Sigmoid colon (tissue), 7 donors: ENCODE measurements at places on chromosomes 2 and 18. TPM values are rescaled to one million over a fixed set of nuclear protein-coding genes. Genes with fewer than 3 reads are reported as not detected.

Gene RMDN2
- total RNA-seq, result 10.7 TPM

Gene QPCT
- total RNA-seq, result 73.9 TPM

Gene GPR45
- total RNA-seq, result not detected

Gene LTBP1
- total RNA-seq, result 102 TPM

DNA sequence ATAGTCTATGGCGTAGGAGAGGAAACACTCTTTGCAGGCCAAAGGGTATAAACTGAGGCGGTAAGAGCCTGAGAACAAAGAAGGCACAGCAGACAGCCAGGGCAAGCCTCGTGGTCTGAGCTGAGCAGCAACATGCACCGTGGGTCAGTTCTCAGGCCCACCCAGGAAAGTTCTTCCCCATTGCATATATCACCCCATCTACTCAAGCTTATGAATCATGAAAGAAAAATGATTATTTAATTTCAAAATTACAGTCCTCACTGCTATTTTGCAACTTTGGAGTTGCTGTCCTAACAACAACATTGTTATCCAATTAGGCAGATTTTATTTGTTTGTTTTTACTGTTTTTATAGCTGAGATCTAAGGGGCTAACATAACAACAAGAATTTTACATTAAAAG is 54.7 kb upstream of the RIOK3 start:
- no peaks in the 10 kb centered on the region for H3K4me1 ChIP-seq
- H3K36me3 ChIP-seq, result no peaks in the 10 kb centered on the region
- H3K27me3 ChIP-seq, result no peaks in the 10 kb centered on the region
- DNase-seq, result no peak
- H3K27ac ChIP-seq, result no peak overlapping the region
- H3K4me3 ChIP-seq, result no peak overlapping the region

- DNase-seq, result no peak
- no peak overlapping the region for H3K27ac ChIP-seq
- H3K36me3 ChIP-seq, result no peaks in the 10 kb centered on the region
- H3K4me1 ChIP-seq, result no peaks in the 10 kb centered on the region
These were observed 56.8 kb upstream of the MGAT4A start for GRCh38 chr2:98787700-98788099.

DNA sequence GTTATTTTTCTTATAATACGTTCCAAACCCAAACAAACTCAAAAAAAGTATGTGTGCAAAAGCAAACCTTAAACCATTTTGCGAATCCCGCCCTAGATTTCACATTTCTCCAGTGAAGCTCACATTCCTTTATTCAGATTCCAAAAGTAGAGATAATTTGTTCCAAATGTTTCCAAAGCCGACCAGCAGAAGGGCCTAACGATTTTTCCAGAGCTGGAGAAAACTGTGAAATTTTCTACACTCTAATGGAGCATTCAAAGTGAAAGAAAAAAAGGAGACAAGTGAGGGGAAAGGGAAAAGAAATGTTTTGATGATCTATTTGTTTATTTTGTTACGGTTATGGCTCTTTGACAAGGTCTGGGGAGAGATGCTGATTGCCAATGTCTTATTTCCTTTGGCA is 286.5 kb upstream of the SLC14A2 start:
- H3K27ac ChIP-seq, result no peak overlapping the region
- no peaks in the 10 kb centered on the region for H3K36me3 ChIP-seq
- no peaks in the 10 kb centered on the region for H3K4me1 ChIP-seq
- no peak for DNase-seq

GRCh38 chr2:33205693-33206434 is 259.1 kb downstream of the LTBP1 start:
- no peak overlapping the region for H3K4me3 ChIP-seq
- H3K4me1 ChIP-seq, result peaks cover 38% of the 10 kb centered on the region
- H3K36me3 ChIP-seq, result no peaks in the 10 kb centered on the region
- no peak overlapping the region for H3K27ac ChIP-seq
- DNase-seq, result no peak

- DNase-seq, result no peak
- peak overlapping the region; percentile 82 for H3K27ac ChIP-seq
- H3K4me1 ChIP-seq, result peaks cover 28% of the 10 kb centered on the region
- no peaks in the 10 kb centered on the region for H3K36me3 ChIP-seq
These were observed 433 bp downstream of the SH3RF3 start for GRCh38 chr2:109129356-109129920.

DNA sequence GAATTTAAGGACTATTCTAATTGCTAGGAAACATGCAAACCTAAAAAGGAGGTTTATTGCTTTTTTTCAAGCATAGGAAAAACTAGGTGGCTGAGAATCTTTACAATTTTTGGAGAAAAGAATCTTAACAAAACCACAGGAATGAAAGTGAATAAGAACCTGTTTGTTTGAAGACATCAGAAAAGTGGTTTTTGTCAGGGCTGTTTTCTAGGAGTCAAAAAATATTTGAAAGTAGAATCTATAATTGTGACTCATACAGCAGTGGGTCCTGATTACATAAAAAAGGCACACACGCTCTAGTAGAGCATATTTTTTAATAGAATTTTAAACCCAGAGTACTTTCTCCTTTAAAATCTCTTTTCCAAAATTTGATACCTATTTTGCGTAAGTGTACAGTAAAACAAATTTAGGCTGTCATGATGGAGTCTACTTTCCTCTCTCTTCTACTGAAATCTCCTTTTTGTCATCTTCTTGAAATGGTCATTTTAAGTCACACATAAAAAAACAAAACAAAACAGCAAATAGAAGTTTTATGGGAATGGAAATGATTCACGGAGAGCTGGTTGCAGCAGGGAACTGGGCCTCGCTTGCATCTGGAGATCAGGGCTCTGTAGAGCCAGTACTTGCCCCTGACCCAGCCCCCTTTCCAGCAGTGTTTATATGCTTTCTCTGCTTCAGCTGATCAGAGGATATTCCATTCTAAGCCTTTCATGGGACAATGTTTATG is 59.1 kb upstream of the PELI1 start:
- no peaks in the 10 kb centered on the region for H3K36me3 ChIP-seq
- H3K27ac ChIP-seq, result peak overlapping the region; percentile 91
- DNase-seq, result no peak
- no peaks in the 10 kb centered on the region for H3K4me1 ChIP-seq

Gene CCDC68
- 4.3 TPM for total RNA-seq

DNA sequence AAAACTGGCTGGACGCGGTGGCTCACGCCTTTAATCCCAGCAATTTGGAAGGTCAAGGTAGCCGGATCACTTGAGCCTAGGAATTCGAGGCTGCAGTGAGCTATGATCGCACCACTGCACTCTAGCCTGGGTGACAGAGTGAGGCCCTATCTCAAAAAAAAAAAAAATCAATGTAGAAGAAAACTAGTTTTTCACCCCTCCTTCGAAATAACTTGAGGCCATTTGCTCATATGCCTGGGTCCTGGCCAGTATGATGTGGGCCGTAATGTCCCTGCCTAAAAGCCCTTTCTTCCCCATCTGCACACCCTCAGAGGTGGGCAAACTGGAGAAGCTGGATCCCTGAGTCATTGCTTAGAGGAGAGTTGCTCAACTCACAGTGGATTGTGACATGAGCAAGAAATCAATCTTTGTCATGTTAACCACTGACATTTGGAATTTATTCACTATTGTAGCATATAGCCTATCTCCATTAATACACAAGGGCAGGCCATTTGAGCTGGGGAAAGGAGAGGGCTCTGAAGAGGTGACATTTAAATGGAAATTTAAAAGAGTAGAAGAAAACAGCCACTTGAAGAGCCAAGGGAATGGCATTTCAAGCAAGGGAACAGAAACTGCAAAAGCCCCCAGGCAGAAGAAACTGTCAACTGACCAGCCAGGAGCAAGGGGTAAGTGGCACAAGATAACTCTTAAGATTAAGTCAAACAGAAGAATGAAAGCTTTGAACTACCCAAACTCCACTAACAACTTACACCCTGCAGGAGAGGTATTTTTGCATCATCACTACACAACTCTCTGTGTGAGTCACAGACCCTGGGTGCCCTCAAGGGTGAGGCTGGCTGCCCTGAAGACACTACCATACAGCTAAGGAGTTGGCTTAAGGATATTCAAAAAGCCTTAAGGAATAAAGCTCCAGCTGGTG is 7.6 kb upstream of the METTL21A start:
- H3K4me1 ChIP-seq, result no peaks in the 10 kb centered on the region
- DNase-seq, result no peak
- H3K4me3 ChIP-seq, result no peak overlapping the region
- H3K27ac ChIP-seq, result no peak overlapping the region
- no peaks in the 10 kb centered on the region for H3K36me3 ChIP-seq

GRCh38 chr2:28096421-28096820 is 205.9 kb downstream of the BABAM2 start:
- no peaks in the 10 kb centered on the region for H3K36me3 ChIP-seq
- no peak overlapping the region for H3K4me3 ChIP-seq
- no peaks in the 10 kb centered on the region for H3K27me3 ChIP-seq
- no peaks in the 10 kb centered on the region for H3K4me1 ChIP-seq

DNA sequence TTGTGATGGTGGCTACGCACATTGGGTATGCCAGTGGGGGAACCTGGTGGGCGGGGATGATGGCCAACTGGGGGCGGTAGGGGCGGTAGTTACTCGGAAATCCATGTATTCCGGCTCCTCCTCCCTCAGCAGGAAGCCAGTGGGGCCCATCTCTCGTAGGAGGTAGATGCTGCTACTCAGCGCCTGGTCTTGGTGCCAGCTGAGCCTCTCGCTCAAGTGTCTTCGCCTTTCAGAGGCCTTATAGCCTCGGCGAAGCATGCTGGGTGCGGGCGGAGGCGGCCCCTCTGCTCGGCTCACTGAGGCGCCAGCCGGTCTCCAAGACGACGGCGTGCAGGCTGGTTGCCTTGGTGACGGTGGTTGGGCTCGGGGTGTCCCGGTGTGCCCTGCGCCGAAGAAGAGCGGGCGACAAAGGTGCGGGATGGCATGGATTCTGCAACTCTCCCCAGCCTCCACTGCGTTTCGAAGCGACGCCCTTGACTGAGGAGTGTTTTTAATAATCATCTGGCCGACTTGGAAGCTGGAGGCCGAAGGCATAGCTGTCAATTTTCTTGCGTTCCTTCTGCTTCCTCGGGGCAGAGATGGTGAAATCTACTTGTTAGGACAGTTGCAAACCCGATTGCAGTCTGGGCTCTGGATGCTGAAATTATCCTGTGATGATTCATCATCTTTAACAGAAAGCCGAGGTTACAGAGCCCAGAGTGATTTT is at the start of gene ZSWIM2:
Gene ZSWIM2, minus strand, starts transcription at position 298 of the 706 bp plus-strand sequence. Its CDS starts 40 bp downstream, at position 258.
- peak; percentile 70 for DNase-seq
- no peaks in the 10 kb centered on the region for H3K27me3 ChIP-seq
- no peaks in the 10 kb centered on the region for H3K36me3 ChIP-seq

- H3K4me1 ChIP-seq, result peaks cover 21% of the 10 kb centered on the region
- H3K36me3 ChIP-seq, result no peaks in the 10 kb centered on the region
- H3K27ac ChIP-seq, result no peak overlapping the region
- H3K27me3 ChIP-seq, result no peaks in the 10 kb centered on the region
- no peak overlapping the region for H3K4me3 ChIP-seq
These were observed 2.2 kb upstream of the MAPRE2 start for GRCh38 chr18:35038881-35039491.

Gene ABHD1
- not detected for total RNA-seq

- H3K36me3 ChIP-seq, result no peaks in the 10 kb centered on the region
- H3K4me1 ChIP-seq, result no peaks in the 10 kb centered on the region
- no peak overlapping the region for H3K4me3 ChIP-seq
- DNase-seq, result no peak
These were observed 96.0 kb downstream of the HNMT start for GRCh38 chr2:138060301-138060635.

DNA sequence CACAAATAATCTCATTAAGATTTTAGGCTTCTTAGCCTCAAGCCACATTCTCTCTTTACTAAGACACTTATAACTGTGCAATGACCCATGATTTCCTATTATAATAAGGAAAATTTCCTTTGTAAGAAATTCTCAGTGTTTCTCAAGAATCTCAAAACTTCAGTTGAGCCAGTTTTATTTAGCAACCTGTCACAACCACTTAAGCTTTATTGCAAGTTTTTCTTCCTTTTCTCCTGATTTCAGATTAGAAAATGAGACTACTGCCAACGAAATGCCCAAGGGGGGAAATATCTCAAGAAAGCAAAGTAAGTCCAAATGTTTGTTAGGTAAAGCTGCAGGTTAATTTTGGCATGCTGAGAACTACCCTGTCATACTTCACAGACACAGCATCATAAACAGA is 178.5 kb downstream of the THADA start:
- H3K4me1 ChIP-seq, result peaks cover 60% of the 10 kb centered on the region
- no peak overlapping the region for H3K4me3 ChIP-seq
- H3K27ac ChIP-seq, result peak overlapping the region; percentile 57
- no peaks in the 10 kb centered on the region for H3K36me3 ChIP-seq
- no peaks in the 10 kb centered on the region for H3K27me3 ChIP-seq

GRCh38 chr18:13726972-13727331 is 479 bp downstream of the RNMT start:
- H3K36me3 ChIP-seq, result no peaks in the 10 kb centered on the region
- peak overlapping the region; percentile 95 for H3K27ac ChIP-seq
- peaks cover 27% of the 10 kb centered on the region for H3K4me1 ChIP-seq
- peak overlapping the region; percentile 80 for H3K4me3 ChIP-seq
- peak; percentile 85 for DNase-seq

DNA sequence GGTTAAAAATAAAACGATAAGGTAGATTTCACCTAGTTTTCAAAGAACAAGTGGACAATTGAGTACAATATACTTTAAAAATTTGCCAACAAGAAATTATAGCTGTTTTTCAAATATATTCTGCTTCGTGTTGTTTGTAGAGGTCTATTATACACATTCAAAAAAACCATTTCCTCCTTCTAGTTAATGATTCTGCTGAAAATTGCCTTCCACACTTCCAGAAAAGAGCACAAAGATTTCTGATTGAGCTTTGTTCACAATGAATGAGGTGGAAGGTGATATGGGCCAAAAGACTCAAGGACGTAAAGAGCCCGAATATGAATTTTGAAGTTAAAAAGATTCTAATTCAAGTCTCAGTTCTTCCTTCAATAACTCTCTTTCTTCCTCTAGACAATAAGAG is 277.0 kb upstream of the SESTD1 start:
- no peaks in the 10 kb centered on the region for H3K36me3 ChIP-seq
- H3K4me1 ChIP-seq, result no peaks in the 10 kb centered on the region
- no peak overlapping the region for H3K27ac ChIP-seq
- DNase-seq, result no peak
- no peaks in the 10 kb centered on the region for H3K27me3 ChIP-seq
